ENCODE measurements at places on chromosomes 3 and 15. TPM values are rescaled to one million over a fixed set of nuclear protein-coding genes. Genes with fewer than 3 reads are reported as not detected.
A peak's percentile ranks its signal among the peaks of the same experiment; 100 is the strongest.

DNA sequence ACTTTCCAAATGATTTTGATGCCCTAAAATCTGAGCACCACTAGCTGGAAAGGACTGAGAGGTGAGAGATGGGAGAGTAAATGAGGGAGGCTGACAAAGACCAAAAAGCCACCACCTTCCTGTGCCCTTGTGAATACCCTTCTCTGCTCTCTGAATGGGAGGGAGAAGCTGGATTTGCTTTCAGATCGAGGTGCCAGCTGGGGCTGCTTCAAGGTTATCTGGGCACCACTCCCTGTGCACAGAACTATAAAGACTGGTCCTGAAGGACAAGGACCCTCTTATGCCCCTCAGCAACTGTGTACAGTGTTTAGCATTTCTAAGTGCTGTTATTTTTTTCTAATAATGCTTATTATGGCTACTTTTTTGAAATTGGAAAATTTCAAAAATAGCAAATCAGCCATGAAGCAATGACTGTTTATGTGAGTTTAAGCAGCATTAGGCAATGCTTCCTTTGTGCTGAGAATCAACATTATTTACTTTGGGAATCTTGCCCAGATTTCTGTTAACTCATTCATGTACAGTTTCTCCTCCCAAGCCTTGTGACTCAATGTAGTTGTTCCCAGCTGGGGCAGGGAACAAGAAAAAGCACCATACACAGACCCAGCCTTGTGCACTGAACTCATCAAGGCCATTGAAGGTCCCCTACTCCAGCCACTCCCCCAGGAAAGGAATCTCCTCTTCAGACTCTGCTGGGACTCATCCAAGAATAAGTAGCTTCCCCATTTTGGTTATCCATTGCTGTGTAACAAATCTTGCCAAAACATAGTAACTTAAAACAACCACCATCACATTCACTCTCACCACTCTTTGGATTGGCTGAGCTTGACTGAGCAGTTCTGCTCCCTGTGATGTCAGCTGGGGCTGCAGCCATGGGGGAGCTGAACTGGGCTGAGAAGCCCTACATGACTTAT lies 37.3 kb upstream of the CDV3 start:
- H3K4me3 ChIP-seq, result no peak overlapping the region
- no peaks in the 10 kb centered on the region for H3K4me1 ChIP-seq
- H3K27me3 ChIP-seq, result no peaks in the 10 kb centered on the region
- H3K36me3 ChIP-seq, result no peaks in the 10 kb centered on the region
- no peak overlapping the region for H3K27ac ChIP-seq
- no peak for DNase-seq

- DNase-seq, result no peak
- H3K4me1 ChIP-seq, result no peaks in the 10 kb centered on the region
- no peaks in the 10 kb centered on the region for H3K27me3 ChIP-seq
- no peak overlapping the region for H3K27ac ChIP-seq
- H3K4me3 ChIP-seq, result no peak overlapping the region
Measured at GRCh38 chr15:101025501-101025885, 106.3 kb downstream of the LRRK1 start.

- no peaks in the 10 kb centered on the region for H3K4me1 ChIP-seq
- no peak overlapping the region for H3K4me3 ChIP-seq
- H3K27ac ChIP-seq, result peak overlapping the region; percentile 72
- peaks cover 19% of the 10 kb centered on the region for H3K36me3 ChIP-seq
- peak; percentile 63 for DNase-seq
Measured at GRCh38 chr3:128804017-128804810, 75.2 kb upstream of the ACAD9 start.

DNA sequence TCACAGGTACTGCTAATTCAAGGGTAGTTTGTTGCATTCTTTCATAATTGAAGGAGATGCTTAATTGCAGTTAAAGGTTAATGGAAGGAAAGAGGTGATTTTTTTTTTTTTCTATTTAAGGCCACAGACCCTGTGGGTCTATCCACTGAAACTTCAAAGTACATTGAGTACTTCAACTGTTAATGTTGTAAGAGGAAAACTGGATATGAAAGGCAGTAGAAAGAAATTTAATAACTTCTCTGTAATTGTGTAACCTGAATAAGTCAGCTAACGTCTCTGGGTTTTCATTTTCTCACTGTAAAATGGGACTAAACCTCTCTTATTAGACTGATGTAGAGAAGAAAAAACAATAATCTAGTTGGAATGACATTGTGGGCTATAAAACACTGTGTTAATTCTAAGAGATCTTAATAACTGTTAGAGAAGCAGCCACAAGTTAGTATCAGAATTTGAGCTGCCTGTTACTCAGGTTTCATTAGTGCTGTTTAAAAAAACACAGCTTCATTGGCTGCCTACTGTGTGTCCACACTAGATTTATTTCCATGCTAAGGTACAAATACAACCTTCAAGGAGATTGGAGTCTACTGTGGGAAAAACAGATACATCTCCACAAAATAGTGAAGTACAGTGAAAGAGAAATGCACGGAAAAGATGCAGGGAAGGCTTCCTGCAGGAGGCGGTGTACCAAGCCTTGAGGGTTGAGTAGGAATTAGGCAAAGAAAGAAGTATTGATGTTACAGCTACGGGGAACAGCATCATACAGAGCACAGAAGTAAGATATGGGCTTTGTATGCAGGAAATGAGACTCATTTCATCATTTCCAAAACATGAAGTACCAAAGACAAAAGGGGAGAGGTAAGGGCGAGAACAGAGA lies 483.6 kb downstream of the TAFA4 start:
- H3K27me3 ChIP-seq, result no peaks in the 10 kb centered on the region
- H3K4me3 ChIP-seq, result no peak overlapping the region
- peaks cover 11% of the 10 kb centered on the region for H3K4me1 ChIP-seq
- H3K27ac ChIP-seq, result no peak overlapping the region
- peak; percentile 37 for DNase-seq

- 0 out of 2 replicates have a peak, but pooled peaks cover 6% of the 10 kb centered on the region for H3K36me3 ChIP-seq
- DNase-seq, result peak; percentile 26
- peaks cover 12% of the 10 kb centered on the region for H3K4me1 ChIP-seq
- H3K27me3 ChIP-seq, result no peaks in the 10 kb centered on the region
Measured at GRCh38 chr3:155411500-155412223, 118.2 kb upstream of the STRIT1 start.

GRCh38 chr15:30956216-30957124 lies 35.0 kb downstream of the MTMR10 start:
- H3K4me1 ChIP-seq, result no peaks in the 10 kb centered on the region
- H3K27me3 ChIP-seq, result no peaks in the 10 kb centered on the region

DNA sequence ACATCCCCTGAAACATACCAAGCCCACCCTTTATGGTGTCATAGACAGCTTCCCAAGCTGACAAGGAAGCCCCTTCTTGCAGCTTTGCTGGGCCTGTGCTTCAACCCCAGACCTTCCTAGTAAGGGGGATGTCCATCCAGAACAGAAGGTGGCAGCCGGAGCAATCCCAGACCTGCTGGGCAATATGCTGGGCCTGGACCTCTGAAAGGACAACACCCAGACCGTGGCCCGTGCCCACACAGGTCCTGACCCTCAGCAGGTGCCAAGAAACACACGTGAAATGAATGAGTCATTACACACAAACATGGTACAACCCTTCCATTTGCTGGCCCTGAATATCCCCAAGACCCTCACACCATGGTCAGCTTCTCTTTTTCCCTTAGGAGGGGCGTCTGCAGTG lies 19.8 kb upstream of the VILL start:
- no peak for DNase-seq
- H3K4me3 ChIP-seq, result no peak overlapping the region
- H3K27ac ChIP-seq, result no peak overlapping the region
- H3K36me3 ChIP-seq, result peaks cover 4% of the 10 kb centered on the region
- no peaks in the 10 kb centered on the region for H3K27me3 ChIP-seq
- H3K4me1 ChIP-seq, result 0 out of 2 replicates have a peak, but pooled peaks cover 10% of the 10 kb centered on the region

GRCh38 chr3:35597490-35597889 lies 41.8 kb upstream of the ARPP21 start:
- H3K27me3 ChIP-seq, result no peaks in the 10 kb centered on the region
- H3K4me1 ChIP-seq, result peaks cover 17% of the 10 kb centered on the region
- H3K36me3 ChIP-seq, result no peaks in the 10 kb centered on the region
- no peak overlapping the region for H3K27ac ChIP-seq
- no peak overlapping the region for H3K4me3 ChIP-seq

- no peak overlapping the region for H3K27ac ChIP-seq
- DNase-seq, result peak; percentile 88
- H3K27me3 ChIP-seq, result no peaks in the 10 kb centered on the region
Measured at GRCh38 chr3:123652342-123652984, 67.6 kb upstream of the HACD2 start.

- no peaks in the 10 kb centered on the region for H3K4me1 ChIP-seq
- H3K27me3 ChIP-seq, result no peaks in the 10 kb centered on the region
- H3K27ac ChIP-seq, result no peak overlapping the region
- no peak overlapping the region for H3K4me3 ChIP-seq
- DNase-seq, result no peak
Measured at GRCh38 chr3:172931746-172932285, 181.3 kb downstream of the ECT2 start.

- H3K4me3 ChIP-seq, result no peak overlapping the region
- no peak for DNase-seq
- H3K4me1 ChIP-seq, result no peaks in the 10 kb centered on the region
- no peaks in the 10 kb centered on the region for H3K27me3 ChIP-seq
Measured at GRCh38 chr3:133701435-133702358, 40.0 kb upstream of the TOPBP1 start.

GRCh38 chr3:121274411-121274810 lies 271.4 kb downstream of the POLQ start:
- H3K27me3 ChIP-seq, result no peaks in the 10 kb centered on the region
- no peaks in the 10 kb centered on the region for H3K36me3 ChIP-seq
- DNase-seq, result no peak
- no peak overlapping the region for H3K4me3 ChIP-seq
- H3K27ac ChIP-seq, result no peak overlapping the region

- no peaks in the 10 kb centered on the region for H3K4me1 ChIP-seq
- no peak overlapping the region for H3K27ac ChIP-seq
- H3K36me3 ChIP-seq, result no peaks in the 10 kb centered on the region
- H3K4me3 ChIP-seq, result no peak overlapping the region
Measured at GRCh38 chr3:143314251-143315093, 194.9 kb downstream of the CHST2 start.

CEMIP gene
- 4.1 TPM for total RNA-seq
